ENCODE measurements at places on chromosomes 5 and 9.

DNA sequence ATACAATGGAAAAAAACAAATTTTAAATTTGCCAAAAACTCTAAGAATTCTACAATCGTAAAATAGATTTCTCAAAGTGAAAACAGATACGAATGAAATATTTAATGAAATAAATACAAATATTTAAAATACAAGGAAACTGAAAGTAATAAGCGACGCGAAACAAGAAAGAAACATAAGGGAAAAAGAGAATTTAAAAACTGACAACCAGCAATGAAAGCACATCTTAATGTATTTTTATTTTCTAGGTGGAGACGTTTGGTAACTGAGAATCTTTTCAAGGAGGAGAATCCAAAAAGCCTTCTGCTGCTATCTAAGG, 1.0 kb downstream of the ANXA2R start:
- no peak for DNase-seq

GRCh38 chr9:123097430-123098095, 64.1 kb downstream of the GPR21 start:
- no peak for DNase-seq

DNA sequence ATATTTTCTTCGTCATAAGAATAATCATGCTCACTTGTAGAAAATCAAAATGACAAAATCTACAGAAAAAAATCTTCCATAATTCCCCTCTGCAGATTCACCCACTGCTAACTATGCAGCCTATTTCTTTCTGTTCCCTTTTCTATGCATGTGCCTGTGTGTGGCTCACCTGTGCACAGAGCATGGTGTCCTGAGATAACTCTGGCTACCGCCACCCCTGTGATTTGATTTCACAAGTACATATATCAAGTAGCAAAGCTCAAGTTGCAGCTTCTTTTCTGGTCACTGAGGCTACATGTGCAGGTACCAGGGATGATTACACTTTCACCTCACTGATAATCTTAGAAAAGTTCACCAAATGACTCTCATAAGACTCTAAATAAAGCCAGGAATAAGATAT, 18.4 kb upstream of the ISCA1 start:
- DNase-seq = no peak

GRCh38 chr9:128610897-128611296, 45.8 kb downstream of the DYNC2I2 start:
- DNase-seq = no peak

DNA sequence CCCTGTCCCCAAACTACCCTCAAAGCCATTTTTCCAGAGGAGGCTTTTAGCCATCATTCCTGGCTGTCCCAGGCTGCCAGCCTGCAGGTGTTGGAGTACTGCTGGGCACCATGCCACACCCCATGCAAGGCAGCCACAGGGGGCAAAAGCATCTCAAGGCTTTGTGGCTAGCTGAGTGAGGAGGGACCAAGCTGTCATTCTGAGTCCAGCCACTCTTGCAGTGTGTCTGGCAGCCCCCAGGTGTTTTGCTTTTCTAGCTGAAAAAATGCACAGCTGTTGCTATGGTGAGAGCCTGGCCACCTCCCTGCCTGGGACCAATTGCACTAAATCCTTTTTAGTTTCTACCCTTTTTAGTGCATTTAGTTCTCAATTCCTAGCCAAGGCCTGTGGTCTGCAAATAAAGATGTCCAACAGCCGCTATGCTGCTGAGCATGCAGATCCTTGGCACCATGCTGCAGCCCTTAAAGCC, 50.4 kb upstream of the PTGS1 start:
- DNase-seq = no peak

DNA sequence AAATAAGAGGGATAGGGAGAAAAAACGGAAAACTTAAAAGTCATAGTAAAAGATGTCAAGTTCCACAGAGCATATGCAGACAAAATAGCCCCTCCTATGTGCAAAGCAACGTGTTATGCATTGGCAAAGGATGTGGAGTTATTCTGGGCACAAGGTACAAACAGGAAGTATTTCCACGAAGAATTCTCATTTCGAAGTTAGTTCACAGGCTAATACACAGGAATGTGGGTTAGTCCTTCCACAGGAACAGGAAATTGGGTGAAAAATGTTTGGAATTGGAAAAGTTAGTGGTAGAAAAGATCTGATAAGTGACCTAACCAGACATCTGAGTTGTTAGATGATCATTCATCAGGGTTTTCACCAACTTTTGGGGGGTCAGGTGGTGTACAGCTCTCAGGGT, 326.6 kb downstream of the EBF1 start:
- DNase-seq = no peak

DNA sequence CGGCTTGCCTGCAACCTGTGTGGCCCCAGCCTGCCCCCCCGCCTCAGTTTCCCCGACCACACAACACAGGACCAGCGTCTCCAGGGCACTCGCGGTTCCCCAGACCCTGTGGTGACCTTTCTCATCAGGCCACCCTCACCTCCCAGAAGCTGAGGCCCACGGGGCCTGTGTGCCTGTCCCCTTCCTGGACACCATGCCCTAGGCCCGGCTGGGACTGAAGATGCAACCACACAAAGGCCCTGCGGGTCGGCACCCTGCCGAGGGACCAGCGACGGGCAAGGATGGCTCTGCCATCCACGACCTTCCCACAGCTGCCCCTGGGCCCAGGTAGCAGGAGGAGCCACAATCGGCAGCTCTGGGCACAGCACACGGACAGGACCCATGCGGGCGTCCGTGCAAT, 34.8 kb downstream of the SLC12A7 start:
- DNase-seq = no peak

GRCh38 chr5:150122536-150123481, 32.8 kb downstream of the PDGFRB start:
- DNase-seq = no peak

DNA sequence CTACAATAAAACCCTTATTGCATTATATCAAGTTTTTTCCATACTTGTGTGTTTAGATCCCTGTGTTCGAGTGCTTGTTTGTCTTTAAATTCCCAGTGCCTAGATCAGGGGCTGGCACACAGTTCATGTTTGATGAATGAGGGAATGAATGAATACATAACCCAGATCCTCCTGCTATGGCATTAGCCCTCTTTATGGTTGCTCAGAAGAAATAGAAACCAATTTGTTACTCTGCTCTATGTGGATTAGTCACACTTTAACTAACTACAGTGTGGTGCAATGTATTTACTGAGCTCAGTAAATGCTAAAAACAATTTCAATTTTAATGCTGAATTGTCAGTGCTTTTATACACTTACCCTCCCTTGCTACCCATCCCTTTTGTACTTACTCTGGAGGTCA, 16.4 kb upstream of the GALNT10 start:
- DNase-seq = no peak

DNA sequence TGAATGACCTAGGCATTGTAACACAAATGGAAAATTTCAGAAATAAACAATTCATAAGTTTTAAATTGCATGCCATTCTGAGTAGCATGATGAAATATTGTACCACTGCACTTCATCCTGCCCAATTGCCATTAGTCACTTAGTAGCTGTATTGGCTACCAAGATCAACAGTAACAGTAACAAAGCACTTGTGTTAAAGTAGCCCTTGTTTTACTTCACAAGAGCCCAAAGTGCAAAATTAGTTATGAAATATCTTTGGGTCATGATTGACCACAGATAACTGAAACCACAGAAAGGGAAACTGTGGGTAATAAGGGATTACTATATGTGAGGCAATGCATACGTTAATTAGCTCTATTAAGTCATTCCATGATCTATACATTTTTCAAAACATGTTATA, 33.3 kb upstream of the RORB start:
- DNase-seq = no peak

GRCh38 chr9:88372103-88372654, 16.1 kb upstream of the SPIN1 start:
- no peak for DNase-seq

DNA sequence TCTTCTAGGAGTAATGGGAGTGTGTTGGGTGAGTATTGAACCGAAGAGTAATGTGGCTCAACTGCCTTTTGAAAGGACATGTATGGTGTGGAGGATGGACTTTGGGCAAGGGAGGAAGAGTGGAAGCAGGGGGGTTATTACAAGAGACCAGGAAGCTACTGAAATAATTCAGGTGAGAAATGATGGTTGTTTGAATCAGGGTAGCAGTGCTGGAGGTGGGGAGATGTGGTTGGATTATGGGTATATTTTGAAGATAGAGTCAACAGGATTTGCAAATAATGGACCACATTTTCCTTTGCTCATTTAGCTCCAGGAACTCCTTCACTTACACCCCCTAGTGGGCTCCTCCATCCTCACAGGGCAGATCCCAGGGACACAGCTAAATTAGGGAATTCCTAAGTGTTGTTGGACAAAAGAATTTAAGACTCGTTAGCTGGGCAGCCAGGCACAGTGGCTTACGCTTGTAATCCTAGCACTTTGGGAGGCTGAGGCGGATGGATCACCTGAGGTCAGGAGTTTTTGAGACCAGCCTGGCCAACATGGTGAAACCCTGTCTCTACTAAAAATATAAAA, 1.2 kb upstream of the SLC4A9 start:
- DNase-seq = no peak

- no peak for DNase-seq
Measured at GRCh38 chr5:154038261-154038706, 426 bp downstream of the FAM114A2 start.

DNA sequence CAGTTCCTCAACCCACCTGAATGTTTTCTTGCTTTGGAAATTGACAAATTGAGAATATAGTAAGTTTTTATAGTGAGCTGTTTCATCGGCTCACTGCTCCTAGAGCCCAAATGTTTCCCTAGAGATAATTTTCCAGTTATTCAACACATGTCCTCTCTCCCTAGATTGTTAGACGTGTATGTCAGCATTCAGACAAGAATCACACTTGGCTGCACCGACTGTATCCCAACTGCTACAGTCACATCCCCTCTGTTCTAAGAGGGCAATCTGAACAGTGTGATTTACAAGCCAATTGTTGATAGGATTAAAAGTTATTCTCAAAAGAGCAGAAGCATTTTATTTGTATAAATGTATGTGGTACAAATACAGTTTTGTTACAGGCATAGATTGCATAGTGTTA, 93.9 kb downstream of the MAMDC2 start:
- DNase-seq = no peak

GRCh38 chr5:83687124-83687619, 33.5 kb downstream of the HAPLN1 start:
- DNase-seq = no peak

DNA sequence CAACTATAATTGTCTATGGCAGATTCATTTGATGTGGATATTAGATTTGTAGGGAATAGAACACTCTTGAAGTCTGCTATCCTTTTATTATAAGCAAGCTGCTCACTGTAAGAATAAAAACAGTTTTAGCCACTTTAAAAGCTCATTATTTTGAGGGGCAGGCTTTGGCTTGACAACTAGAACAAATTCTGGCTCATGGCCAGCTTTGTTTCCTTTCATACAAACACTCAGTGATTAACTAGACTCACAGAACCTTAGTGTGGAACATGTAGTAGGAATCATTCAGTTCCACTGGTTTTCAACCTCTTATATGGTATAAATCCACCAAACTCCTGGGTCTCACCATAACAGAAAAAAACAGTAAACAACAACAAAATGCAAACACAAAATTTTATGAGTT, 27.4 kb upstream of the CEP120 start:
- DNase-seq = no peak

- peak; percentile 79 for DNase-seq
Measured at GRCh38 chr9:105694848-105695581, 674 bp downstream of the TMEM38B start.

- no peak for DNase-seq
Measured at GRCh38 chr5:4544049-4544670, 596.0 kb upstream of the ADAMTS16 start.

- no peak for DNase-seq
Measured at GRCh38 chr5:127906562-127907204, 176.9 kb upstream of the SLC12A2 start.

DNA sequence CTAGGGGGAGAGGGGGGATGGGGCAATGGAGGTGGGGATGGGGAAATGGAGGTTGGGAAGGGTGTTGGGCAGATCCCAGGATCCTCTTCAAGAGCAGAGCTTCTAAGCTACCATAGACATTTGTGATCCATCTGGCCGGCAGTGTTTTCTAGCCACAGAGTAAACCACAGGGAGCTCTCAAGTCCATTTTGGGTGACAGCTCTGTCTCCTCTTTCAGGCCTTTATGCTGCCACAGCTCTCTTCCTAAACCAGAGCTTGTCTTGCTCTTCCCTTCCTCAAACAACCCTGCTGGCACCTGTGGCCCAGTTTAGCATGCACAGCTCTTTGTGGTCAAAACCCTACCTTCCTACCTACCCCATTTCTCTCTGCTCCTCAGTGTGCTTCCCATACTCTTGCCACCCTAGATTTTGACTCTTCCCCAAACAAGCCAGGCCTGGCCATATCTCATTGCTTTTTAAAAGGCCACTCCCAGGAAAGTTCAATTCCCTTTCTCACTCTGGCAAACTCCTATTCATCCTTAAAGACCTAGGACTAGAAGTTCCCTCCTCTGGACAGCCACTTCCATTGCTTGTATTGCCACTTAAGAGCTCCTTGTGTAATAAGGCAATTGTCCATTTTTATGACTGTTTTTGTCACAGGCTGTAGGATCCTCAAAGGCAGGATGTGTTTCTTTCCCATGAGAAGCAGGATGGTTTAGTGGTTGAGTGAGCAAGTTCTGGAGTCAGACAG, 84.3 kb upstream of the PANK3 start:
- DNase-seq = no peak

GRCh38 chr5:4128994-4129393, 533.4 kb downstream of the IRX1 start:
- DNase-seq = no peak

DNA sequence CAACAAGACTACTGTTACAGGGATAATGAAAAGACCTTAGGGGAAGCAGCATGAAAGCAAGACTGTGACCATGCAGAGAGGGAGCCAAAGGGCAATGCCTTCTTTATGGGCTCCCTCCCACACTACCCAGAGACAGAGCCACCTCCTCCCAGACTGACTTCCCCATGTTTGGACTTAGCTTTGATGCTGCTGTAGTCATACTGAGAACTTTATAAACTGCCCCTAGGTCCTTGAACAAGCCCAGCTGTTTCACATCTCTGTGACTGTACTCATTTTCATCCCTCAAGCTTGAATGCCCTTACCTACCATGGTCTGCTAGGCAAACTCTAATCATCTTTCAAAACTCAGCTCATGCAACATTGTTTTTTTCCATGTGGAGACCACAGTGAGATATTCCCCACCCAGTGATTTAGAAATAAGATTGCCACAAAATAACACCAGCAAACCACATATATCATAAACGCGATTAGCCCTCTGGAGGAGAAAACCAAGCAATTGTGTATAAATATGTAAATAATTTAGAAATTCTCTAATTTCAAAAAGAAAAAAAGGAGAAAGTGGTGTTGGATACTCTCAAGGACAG, 23.4 kb upstream of the FAM169A start:
- no peak for DNase-seq
